Stimulated activated CD8-positive, alpha-beta memory T cell treated with anti-CD3 and anti-CD28 coated beads, Interleukin-15, amount 100 ng/mL, for 48 hours (primary cell): ENCODE measurements at places on chromosomes 1 and 21.

DNA sequence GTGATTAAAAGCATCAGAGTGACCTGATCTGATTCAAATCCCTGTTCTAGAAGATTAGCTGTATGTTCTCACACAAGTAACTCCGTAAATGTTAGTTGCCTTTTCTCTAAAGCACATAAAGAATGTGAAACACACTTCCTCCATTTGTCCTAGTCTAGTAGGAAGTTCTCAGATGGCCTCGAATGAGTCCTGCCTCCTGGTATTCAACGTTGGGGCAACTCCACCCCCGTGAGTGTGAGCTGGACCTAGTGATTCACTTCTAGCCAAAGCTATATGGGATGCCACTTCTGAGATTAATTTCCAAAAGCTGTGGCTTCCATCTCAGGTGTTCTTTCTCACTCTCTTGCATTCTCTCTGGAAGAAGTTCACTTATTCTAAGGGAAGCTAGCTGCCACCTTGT is 267.6 kb downstream of the GPATCH2 start:
- DNase-seq: no peak

DNA sequence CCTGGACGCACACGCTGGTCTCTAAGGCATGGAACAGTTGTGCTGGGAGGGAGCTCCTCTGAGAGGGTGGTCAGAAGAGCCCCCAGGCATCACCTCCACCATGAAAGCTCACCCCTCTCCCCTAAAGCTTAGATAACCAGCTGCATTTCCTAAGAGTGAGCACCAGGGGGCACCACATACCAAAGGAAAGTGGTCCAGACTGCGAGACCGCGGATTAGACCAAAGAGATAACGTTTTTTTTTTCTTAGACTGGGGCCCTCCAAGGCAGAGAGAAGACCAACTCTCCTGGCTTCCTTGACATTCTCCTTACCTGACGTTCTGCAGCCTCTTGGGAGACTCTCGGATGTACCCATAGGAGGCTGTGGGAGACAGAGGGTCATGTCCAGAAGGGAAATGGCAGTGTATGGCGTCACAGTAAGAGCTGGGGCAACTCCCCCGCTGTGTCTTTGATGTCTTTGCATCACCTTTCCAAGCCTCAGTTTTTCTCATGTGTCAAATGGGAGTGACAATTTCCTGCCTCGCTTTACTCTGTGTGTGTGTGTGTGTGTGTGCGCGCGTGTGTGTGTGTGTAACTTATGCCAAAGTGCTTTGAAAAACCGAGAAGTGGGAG is 12.3 kb upstream of the IFNLR1 start:
- no peak for DNase-seq

DNA sequence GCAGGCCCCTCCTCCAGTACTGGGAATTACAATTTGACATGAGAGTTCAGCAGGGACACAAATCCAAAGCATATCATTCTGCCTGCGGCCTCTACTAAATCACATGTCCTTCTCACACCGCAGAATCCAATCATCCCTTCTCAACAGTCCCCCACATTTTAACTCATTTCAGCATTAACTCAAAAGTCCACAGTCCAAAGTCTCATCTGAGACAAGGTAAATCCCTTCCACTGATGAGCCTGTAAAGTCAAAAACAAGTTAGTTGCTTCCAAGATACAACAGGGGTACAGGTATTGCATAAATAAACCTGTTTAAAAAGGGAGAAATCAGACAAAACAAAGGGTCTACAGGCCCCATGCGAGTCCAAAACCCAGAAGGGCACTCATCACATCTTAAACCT is 64.0 kb downstream of the EBNA1BP2 start:
- no peak for DNase-seq

DNA sequence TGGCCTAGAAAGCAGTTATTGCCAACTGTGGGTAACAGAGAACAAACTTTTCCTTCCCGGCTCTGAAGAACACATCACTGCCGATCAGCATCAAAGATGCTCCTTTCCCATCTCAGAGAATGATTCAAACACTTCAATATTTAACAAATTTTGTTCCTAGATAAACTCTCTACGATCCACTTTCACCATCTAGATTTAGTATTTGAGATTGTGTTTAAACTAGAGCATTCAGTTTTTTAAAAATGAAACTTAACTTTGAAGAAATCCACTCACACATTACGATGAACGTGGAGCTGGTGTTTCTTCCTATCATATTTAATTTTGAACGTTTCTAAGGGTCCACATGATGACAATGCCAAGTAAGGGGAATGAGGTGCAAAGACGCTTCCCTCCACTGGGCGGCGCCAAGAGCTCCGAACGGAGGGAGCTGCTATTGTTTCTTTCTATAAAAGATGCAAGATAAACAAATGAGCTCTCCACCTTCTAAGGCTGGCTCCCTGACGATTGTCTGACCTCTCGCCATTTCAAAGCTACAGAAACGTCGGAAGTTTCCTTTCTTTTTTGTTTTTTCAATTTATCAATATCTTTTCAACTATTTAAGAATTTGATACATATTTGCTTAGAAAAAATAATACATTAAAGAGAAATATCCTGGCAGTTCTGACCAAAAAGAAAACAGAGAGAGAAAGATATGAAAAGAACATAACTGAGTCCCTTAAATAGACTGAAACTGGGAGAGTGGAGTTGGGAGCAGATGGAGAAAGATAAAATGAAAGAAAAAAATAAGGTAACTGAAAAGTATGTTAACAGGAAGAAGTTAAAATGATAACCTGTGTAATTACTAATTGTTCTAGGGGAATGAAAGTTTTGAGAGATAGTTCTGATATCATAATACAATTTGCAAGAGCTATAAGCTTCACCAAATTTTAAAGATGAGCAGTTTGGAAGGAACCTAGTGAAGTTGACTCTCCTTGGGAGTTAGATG is 4.4 kb upstream of the BARHL2 start:
- peak; percentile 34 for DNase-seq

DNA sequence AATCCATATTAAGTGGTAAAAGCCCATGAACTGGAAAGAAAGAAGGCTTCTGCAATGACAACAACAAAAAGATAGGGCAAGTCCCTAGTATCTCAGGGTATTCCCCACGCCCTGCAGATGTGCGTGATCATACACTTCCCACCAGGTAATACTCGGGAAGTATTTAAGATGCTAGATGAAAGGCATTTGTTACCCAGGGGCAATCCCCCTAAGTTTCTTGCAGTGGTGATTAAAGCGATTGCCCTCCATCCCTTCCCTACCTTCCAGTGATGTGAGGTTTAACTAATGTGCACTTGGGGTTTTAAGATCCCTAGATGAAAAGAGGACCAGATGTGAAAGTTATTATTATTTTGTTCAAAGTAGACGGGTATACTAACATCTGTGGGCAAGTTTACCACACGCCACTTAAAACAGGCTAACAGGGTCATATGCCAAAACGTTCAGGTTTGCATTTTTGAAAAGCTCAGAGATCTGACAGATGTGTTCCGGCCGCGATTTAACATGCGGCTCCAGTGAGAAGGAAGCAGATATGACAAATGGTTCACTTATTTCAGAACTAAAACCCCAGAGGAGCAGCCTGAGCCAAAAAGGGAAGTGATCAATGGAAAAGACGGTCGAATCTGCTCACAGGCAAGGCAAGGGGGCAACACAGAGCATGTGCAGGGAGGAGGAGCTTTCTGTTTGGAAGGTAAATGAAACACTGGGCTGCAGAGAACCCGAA is 17.4 kb downstream of the TIAM1 start:
- peak; percentile 54 for DNase-seq

DNA sequence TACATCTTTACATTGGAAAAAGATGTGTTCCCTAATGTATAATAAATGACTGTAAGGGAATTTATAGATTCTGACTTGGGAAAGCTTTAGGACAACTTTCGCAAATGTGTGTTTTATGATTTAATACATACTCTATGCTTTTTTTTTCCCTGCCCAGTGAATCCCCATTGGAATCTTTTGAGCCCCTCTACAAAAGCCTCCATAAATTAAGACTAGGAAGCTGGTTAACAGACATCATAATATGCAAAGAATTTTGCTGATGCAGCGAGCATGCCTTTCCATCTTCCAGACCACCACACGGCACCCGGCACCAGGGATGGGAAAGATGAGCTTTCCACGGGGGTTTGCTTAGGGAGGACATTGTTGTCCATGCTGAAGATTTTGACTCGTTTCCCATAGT is 156.1 kb upstream of the IVNS1ABP start:
- DNase-seq: no peak

GRCh38 chr1:32249831-32250525 is 1.1 kb upstream of the LCK start:
- peak; percentile 75 for DNase-seq

- DNase-seq: no peak
Observed at GRCh38 chr1:172566196-172566997, 33.4 kb downstream of the SUCO start.

- DNase-seq: no peak
Observed at GRCh38 chr1:34128186-34128889, 36.7 kb downstream of the CSMD2 start.

- DNase-seq: no peak
Observed at GRCh38 chr1:244340396-244340795, 111.3 kb downstream of the ADSS2 start.

GRCh38 chr1:90074566-90074965 is 79.7 kb downstream of the ZNF326 start:
- no peak for DNase-seq

DNA sequence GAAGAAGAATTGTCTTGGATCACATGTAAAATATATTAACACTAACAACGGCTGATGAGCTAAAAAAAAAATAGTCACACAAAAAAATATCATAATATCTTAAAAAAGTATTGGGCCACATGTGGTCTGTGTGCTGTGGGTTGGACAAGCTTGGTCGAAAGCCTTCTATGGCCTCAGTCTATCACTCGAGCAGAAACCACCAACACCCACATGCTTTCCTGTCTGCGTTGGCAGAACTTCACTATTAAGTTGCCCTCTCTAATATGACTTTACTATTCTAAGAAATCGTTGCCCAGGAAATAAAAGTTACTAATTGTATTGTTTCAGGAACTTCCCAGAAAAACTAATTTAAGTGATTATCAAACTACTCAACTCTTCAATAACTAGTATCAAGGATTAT is 28.2 kb upstream of the ETS2 start:
- DNase-seq: no peak

DNA sequence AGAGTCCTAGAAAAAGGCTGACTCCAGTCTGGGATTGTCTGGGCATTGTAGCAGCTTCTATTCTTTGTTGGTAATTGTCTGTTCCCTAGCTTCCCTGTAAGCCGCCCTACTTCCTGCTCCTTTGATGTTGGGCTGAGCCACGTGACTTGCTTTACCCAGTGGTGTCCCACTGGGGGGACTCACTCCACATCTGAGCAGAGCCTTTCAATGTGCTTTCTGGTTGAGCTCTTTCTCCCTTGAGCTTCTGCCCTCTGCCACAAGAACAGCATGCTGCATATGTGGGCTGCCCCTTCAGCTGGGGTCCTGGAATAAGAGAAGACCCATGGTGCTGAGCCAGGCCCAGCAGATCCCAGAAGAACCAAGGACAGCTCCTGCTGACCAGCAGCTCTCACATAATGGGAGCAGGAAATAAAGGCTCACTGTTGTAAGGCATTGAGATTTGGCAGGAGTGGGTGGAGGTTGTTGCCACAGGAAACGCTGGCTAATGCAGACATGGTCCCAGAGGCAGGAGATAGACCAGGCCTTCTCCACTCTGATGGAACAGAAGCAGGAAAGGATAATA is 276.3 kb upstream of the GJB5 start:
- no peak for DNase-seq

DNA sequence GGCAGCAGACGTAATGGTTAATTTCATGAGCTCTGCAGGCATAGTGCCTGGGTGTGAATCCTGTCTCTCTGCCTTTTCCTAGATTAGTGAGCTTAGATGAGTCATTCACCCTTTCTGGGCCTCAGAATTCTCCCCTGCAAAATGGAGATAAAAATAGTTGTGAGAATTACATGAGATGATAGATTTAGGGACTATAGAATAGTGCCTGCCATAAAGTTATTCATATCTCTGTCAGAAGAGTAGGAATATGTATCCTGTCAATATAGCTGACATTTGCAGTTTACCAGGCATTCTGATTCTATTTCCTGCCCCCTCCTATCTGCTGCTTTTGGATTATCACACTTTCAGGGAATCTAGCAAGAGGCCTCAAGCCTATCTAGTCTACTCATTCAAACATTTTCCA is 112.0 kb downstream of the PDE4B start:
- DNase-seq: no peak

DNA sequence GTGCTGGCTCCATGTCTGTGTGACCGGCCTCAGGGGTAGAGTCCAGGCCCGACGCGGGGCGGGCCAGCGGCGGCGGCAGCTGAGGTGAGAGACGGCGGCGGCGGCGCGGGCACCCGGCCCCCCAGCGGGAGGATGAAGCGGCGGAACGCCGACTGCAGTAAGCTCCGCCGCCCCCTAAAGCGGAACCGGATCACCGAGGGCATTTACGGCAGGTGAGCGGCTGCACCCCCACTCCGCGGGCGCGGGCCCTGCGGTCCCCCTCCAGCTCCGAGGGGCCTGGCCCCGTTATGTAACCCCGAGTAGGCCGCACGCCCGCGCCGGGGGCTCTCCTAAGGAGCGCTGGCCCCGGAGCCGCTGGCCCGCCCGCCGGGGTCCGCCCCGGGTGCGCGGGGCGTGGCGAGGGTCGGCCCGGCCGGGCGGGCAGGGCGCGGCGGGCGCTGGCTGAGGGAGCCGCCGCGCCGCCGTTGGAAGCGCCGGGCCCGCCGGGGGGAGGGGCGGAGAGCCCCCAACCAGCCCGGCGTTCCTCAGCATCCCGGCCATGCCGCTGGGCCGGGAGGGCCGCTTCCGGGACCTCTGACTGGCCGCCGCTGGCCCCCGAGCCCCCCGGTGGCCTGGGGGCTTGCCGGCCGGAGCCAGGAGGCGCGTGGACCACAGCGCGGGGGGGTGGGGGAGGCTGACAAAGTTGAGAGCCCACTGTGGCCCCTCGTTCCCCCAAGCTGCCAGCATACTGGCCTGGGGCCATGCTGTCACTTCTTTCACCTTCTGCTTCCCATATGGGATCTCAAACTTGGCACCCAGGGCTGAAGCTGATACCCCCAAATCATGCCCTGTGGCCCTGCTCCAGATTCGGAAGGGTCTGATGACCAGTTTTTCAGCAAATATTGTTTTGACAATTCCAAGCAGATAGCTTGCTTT is 527 bp downstream of the MACO1 start:
- no peak for DNase-seq

DNA sequence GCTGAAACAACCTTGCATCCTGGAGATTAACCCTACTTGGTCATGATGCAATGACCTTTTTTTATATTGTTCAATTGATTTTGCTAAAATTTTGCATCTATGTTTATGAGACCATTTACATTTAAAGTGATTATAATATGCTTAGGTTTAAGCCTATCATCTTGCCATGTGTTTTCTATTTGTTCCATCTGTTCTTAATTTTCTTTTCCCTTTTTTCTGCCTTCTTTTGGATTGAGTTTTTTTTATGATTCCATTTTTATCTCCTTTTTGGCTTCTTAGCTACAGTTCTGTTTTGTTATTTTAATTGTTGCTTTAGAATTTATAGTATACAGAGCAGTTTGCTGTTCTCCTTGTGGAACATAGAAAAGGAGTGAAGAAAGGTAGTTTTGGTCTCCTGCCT is 385.1 kb upstream of the USP24 start:
- no peak for DNase-seq

- DNase-seq: no peak
Observed at GRCh38 chr1:230280054-230280795, 145.9 kb downstream of the PGBD5 start.
